ENCODE measurements at places on chromosomes 11 and 22.

DNA sequence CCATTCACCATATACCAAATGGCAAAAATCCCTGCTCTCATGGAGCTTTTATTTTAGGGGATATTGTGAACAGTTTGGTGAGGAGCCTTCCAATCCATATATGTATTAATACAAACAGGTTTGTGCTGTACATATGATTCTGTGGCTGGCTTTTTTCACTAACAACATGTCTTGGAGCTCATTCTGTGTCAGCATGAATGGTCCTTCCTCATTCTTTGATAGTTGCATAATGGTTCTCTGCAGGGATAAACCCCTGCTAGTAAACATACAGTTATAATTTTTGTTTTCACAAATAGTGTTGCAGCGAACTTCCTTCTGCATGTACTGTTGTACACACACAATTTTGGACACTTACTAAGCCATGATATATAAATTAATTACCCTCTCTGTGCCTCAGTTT is 8.3 kb downstream of the PRR5L start:
- DNase-seq = no peak

- no peak for DNase-seq
Observed at GRCh38 chr11:62792202-62792575, 383 bp upstream of the TMEM223 start.

- DNase-seq = no peak
Observed at GRCh38 chr11:105109855-105110687, 29.5 kb downstream of the CARD18 start.

DNA sequence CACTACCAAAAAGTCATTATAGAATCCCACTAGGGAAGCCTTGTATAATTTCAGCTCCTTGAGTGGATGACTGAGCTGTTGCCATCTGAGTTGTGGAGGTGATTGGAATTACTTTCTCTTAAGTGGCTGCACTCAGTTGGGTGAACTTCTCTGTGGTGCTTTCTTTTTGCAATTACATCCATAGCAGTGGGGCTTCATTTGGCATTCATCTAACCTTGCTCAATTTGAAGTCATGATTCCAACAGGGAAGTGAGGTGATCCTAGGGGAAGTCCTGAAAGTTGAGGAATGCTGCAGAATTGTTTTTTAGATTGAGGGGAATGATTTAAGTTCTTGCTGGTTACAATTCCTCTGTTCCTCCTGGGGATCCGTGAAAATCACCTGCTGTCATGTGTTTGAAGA is 39.6 kb downstream of the ARHGAP42 start:
- no peak for DNase-seq

DNA sequence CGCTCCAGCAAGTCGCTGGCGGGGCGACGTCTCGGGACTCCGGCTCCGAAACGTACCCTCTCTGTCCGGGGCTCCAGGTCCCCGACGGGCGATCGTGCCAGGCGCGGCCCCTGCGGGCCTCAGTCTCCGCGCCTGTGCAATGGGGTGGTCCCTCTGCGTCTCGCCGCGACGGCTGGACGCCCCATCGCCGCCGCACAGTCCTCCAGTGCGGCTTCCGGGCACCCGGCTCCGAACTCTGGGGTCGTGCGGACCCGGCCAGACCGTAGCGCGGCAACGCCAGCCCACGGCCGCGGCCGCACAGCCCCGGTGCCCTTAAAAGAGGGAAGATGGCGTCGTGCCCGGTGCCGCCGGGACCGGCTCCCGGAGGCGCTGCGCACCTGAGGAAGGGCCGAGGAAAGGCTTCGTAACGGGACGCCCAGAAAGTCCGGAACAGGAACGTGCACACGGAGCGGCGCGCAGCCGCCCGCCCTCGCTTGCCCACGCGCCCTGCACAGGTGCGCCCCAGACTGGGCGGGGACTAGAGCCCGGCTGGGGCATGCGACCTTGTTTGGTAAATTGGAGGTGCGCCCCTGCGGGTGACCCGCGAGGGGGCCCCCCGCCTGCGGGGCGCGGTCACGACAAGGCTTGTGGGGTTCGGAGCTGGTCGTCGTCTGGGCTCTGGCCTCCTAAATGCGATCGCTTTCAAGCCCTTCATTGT is 525 bp downstream of the BIK start:
- peak; percentile 37 for DNase-seq

GRCh38 chr11:111514216-111515031 is at the start of gene HOATZ:
HOATZ (plus strand) TSS chr11:111514778; CDS start chr11:111514785, 7 bp downstream.
- no peak for DNase-seq

DNA sequence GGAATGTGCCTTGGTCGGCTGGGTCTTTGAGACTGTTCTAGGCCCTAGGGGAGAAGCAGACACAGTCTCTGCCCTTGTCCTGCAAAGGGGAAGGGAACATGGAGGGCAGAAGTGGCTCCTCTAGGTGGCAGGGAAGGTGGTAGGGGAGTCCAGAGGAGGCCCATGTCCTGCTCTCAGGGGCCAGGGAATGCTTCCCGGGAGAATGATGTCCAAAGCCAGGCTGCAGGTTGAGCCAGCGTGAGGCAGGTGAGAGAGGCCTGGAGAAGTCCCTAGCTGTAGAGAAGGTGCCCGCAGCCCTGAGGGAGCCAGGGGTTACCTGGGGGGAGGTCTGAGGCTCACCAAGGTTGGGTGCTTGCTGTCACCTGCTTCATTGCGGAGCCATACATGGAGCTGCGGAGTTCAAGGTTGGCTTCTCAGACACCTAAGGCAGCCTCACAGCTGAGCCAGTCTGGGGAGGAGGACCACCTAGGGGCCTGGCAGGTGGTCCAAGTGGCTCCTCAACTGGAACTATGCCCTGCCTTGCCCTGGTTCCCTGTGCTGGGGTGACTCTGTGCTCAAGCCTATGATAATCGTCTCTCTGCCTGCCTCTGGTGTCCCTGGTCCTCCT is 46.1 kb downstream of the SMIM38 start:
- no peak for DNase-seq

GRCh38 chr22:47848184-47848920 is 1085.9 kb downstream of the TBC1D22A start:
- DNase-seq = no peak

GRCh38 chr11:116538677-116539076 is 234.1 kb downstream of the BUD13 start:
- no peak for DNase-seq

GRCh38 chr22:39395936-39396796 is 3.4 kb upstream of the TAB1 start:
- no peak for DNase-seq

GRCh38 chr11:59172345-59173079 is 580 bp downstream of the DTX4 start:
- DNase-seq = peak; percentile 27

GRCh38 chr11:124517314-124517713 is 26.1 kb downstream of the OR8B12 start:
- no peak for DNase-seq

GRCh38 chr11:32100495-32100894 is 9.6 kb downstream of the RCN1 start:
- DNase-seq = no peak

DNA sequence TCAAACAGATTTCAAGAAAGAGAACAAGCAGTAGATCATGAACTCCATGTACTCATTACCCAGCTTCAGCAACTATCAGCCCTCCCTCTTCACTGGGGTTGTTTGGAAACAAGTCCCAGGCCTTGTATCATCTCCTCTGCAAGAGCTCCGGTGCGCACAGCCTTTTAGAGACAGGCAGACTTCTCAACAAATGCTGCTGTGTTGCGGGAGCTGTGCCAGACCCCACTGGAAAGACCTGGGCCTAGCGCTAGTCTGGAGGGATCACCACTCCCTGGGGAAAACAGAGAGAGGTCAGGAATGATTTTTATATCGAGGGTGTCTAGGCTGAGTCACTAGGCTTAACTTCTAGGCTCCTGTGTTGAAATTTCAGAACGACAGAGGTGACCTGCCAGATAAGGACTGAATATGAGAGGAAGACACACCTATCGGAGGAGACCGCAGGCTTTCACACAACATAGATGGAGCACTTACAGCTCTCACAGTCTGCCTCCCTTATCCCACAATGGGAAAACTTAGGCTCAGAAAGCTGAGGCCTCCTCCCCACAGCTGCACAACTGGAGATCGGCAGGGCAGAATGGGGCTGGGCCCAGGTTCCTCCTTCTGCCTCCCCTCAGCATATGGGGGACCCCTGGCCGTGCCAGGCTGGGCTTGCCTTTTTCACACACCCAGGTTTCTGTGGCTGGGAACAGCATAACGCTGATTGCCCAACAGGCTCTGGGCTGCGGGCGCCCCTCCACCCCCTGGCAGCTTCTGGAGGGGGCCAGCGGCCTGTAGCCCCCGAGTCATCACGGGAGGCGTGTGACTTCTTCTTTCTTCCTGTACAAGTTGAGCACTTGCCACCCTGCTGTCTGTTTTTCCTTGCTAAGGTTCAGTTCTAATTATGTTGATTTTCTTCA is 86.0 kb downstream of the PKNOX2 start:
- DNase-seq = no peak

GRCh38 chr11:73359341-73359740 is 16.9 kb upstream of the RELT start:
- no peak for DNase-seq

- no peak for DNase-seq
Observed at GRCh38 chr11:4019891-4020290, 74.7 kb upstream of the RRM1 start.

- DNase-seq = no peak
Observed at GRCh38 chr11:104765401-104766095, 132.7 kb downstream of the CASP12 start.

DNA sequence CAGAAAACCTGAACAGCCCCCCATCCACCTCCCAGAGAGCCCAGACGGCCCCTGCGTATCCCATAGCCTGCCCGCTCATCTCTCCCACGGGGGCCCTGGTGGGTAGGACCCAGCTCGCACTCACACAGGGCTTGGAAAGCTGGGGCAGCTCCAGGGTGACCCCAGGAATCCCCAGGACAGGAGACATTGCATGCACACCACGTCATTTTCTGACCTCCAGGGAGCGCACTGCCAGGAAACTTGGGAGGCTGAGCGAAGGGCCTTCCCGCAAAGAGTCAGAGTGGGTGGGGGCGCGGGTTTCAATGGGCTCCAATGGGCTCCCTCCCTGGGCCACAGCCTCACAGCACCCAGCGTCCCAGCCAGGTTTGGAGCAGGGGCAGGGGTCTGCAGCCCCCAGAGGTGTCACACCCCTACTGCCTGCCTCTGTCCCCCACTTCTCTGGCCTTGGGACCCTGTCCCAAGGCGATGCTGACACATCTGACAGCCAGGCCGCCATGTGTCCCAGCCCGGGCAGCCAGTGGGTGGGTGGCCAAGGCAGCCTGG is 8.2 kb upstream of the SYT8 start:
- DNase-seq = no peak

DNA sequence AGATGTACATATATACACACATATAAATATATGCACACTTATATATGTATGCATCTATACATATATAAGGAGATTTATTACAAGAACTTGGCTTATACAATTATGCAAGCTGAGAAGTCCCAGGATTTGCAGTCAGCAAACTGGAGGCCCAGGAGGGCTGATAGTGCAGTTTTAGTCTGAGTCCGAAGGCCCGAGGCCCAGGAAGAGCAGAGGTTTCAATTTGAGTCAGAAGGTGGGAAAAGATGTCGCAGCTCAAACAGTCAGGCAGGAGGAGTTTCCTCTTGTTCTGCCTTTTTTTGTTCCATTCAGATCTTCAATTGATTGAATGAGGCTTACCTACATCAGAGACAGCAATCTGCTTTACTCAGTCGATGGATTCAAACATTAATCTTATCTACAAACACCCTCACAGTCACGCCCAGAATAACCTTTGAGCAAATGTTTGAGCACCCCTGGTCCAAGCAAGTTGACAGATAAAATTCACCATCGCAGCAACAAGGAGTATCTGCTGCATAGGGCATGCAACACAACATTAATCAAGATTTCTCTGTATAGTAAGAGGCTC is 4.0 kb upstream of the SGSM1 start:
- no peak for DNase-seq

GRCh38 chr11:93573184-93573583 is 30.0 kb upstream of the SMCO4 start:
- no peak for DNase-seq

DNA sequence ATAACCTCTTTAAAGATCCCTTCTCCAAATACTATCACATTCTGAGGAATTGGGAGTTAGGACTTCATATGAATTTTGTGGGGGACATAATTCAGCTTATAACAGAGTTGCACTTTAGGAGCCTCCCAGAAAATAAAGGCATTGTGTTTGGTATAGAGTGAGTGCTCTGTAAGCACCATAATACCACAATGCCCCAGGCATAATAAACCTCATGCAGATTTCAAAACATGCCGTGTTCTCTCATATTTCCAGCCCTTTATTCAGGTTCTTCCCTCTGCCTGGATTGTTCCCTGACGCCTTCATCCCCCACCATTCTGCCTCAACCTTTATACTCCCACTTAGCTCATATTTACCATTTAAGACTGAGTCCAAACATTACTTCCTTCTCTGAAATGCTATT is 398.8 kb upstream of the FAT3 start:
- no peak for DNase-seq

DNA sequence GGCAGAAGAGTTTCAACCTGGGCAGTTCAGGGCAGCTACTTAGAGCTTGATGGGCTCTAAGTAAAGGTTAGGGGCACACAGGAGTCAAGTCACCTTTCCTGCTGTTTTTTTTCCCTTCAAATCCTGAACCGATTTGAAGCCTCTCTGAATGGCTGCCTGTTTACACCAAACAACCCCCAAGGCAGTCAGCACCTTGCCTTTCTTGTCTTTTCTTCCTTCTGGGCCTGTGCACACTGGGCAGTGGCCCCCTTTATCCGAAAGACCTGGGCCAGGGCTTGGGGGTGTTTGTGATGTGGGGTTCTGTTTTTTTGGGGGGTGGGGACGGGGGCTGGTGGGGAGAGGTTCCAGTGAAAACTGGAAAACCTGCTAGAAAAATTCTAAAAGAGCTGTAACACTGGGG is 4.3 kb downstream of the RSPH14 start:
- DNase-seq = no peak

GRCh38 chr11:133895551-133895950 is 50.2 kb upstream of the SPATA19 start:
- DNase-seq = no peak

GRCh38 chr22:23306438-23306921 is 126.2 kb downstream of the BCR start:
- no peak for DNase-seq

GRCh38 chr22:36156515-36157419 is 3.8 kb downstream of the APOL3 start:
- DNase-seq = peak; percentile 65

DNA sequence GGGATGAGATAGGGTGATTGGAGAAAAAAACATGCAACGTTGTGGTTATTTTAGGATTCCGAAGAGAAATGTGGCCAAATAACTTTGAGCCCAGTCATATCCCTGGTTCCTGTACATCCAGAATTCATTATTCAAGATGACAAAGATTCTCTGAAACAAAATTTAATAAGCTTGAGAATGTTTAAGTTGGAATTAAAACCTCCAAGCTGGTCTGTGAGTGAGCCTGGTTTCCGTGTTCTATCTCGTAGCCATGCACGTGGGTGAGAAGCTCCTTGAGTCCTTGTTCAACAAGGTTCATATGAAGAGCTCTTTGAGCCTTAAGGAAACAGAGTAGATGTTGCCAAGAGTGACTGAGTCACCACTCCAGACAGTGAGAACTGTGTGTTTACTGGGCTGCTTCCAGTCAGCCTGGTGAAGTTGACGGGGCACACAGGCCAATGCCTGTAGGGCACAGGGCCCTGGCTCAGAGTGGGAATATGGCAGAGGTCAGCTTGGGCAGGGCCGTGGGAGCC is 206.5 kb downstream of the NAV2 start:
- DNase-seq = peak; percentile 16
